ENCODE measurements at places on chromosomes 11 and 22.

GRCh38 chr11:34825670-34826383 lies 90.4 kb downstream of the APIP start:
- no peak for DNase-seq

DNA sequence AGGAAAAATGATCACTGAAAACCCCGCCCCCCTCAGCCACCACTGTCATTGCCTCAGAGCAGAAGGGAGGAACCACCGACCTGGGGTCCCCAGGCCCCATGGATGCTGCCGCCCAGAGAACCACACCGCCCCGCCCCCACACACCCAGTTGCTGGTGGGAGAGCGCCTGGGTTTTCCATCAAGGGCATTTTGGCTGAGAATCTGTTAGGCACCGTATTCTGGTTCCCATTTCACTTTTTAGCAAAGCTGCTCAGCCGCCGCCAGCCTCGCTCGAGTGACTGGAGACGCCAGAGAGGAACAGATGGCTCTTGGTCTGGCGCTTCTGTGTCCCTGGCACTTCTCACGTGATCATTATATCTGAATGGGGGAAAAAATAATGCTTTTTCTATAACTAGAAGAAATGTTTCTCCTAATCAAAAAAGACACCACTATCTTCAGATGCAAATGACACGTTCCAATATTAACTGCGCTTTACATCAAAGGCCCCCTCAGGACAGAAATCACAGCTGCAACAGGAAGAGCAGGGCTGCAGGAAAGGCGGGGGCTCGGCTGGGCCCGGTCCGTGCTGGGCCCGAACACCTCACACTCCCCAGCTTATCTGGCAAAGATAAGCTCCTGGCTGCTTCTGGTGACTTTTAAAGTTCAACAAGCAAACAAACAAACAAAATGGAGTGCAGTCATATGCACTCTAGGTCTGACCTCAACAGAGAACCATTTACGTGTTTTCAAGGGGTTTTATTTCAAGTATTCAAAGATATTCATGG lies 149.8 kb downstream of the MPPED1 start:
- no peak for DNase-seq

- DNase-seq = no peak
Measured at GRCh38 chr22:48555606-48556005, 1272.1 kb downstream of the BRD1 start.

GRCh38 chr11:127625402-127625801 lies 624.8 kb upstream of the KIRREL3 start:
- no peak for DNase-seq

Data from foreskin melanocyte (primary cell).